ENCODE measurements at places on chromosomes 5 and 9. TPM values are rescaled to one million over a fixed set of nuclear protein-coding genes. Genes with fewer than 3 reads are reported as not detected.

DNA sequence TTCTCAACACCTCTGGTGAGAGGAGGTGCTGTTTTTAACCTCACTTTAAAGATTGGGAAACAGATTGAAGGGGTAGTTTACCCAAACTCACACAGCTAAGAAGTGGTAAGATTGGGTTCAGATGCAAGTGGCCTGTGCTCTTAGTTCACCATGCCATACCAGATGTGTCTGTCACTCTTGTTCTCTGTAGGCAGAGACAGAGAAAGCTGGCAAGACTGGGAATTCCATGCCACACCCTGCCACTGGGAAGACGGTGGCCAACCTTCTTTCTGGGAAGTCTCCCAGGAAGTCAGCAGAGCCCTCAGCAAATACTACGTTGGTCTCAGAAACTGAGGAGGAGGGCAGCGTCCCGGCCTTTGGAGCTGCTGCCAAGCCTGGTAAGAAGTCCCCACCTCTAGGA is 11.0 kb downstream of the TCOF1 start:
- DNase-seq: no peak

- no peak for DNase-seq
Observed at GRCh38 chr5:1930880-1931603, 48.3 kb upstream of the IRX4 start.

GRCh38 chr5:76938177-76938576 is 14.7 kb upstream of the CRHBP start:
- DNase-seq: no peak

GDF9 gene
- total RNA-seq: 1.3 TPM

FOXD4L6 gene
- total RNA-seq: not detected

HMMR gene
- 76.9 TPM for total RNA-seq

GABBR2 gene
- not detected for total RNA-seq
